Dorsolateral prefrontal cortex (tissue), 122 donors: ENCODE measurements at places on chromosomes 13 and 19.

- DNase-seq: no peak
Measured at GRCh38 chr19:1013218-1013617, 7.7 kb downstream of the TMEM259 start.

- DNase-seq: no peak
Measured at GRCh38 chr13:59963383-59963782, 200.3 kb downstream of the DIAPH3 start.

- peak; percentile 56 for DNase-seq
Measured at GRCh38 chr13:76812206-76812897, 73.9 kb downstream of the KCTD12 start.

DNA sequence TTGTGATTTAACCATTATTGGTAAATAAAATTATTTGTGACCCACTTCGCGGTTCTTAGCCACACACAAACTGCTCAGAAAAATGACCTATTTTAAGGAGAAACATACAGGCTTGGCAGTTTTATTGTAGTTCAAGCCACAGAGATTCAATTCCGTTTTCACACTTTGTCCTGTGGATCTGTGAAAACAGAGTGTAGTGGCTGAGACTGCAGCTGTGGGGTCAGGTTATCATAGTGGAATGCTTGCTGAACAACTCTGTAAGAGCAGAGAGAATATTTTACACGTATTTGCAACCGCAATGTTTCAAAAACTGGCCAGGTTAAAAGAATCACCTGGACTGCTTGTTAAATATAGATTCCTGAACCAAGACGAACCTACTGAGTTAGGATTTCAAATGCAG, 292.5 kb downstream of the GPC5 start:
- no peak for DNase-seq

DNA sequence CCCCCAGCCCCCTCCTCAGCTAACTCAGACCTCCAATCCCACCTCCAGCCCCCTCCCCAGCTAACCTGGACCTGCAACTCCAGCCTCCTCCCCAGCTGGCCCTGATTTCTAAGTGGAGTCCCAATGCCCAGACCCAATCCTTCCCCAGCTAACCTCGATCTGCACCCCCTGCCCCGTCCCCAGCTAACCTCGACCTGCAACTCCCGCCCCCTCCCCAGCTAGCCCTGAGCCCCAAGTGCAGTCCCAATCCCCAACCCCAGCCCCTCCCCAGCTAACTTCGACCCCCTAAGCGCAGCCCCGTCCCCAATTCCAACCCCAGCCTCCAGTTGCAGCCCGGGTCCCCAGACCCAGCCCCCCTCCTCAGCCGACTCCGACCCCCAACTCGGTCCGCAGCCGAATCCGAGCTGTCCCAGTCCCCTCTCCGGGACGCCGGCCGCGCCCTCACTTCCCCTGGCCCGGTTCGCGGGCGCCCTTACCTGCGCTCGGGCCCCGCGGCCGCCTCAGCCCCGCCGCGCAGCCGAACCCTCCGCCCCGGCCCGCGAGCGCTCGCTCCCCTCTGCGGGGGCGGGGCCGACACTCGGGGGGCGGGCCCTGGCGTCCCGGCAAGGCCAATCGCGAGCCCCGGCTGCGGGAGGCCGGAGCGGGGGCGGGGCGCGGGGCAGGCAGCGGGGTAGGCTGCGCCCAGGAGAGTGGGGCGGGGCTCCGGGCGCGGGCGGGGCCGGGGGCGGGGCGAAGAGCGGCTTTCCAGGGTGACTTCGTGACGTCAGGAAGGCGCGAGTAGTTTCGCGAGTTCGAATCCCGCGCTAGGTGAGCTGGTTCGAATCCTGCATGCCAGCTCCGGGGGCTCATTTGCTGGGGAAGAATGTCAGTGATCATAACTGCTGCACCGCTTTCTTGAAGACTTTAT, at the start of gene GNG7:
Gene GNG7 (minus strand): TSS at position 525 of the 907 bp plus-strand sequence. CDS start 182,006 bp downstream, outside the sequence.
- DNase-seq: peak; percentile 90

DNA sequence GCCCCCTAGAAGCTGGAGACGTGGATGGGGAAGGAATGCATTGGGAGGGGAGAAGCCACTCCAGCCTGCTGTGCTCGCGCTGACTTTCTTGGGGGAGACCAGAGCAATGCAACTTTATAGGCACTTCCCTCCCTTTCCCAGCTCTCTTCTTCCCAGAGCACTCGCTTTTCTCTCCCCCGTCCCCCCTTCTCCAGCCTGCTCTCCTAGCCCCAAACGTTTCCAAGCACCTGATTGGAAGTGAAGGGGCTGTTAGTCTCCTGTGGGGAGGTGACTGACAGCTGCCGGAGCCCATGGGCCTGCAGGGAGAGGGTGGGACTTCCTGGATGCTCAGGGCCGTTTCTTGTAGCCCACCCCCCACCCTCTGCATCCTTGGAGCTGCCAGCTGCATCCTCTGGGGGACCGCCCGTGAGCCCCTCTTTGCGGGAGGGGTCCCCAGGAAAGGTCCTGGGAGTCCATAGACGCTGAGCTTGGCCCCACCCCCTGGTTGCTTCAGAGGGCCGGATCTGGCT, 2.5 kb downstream of the HDGFL2 start:
- peak; percentile 74 for DNase-seq

DNA sequence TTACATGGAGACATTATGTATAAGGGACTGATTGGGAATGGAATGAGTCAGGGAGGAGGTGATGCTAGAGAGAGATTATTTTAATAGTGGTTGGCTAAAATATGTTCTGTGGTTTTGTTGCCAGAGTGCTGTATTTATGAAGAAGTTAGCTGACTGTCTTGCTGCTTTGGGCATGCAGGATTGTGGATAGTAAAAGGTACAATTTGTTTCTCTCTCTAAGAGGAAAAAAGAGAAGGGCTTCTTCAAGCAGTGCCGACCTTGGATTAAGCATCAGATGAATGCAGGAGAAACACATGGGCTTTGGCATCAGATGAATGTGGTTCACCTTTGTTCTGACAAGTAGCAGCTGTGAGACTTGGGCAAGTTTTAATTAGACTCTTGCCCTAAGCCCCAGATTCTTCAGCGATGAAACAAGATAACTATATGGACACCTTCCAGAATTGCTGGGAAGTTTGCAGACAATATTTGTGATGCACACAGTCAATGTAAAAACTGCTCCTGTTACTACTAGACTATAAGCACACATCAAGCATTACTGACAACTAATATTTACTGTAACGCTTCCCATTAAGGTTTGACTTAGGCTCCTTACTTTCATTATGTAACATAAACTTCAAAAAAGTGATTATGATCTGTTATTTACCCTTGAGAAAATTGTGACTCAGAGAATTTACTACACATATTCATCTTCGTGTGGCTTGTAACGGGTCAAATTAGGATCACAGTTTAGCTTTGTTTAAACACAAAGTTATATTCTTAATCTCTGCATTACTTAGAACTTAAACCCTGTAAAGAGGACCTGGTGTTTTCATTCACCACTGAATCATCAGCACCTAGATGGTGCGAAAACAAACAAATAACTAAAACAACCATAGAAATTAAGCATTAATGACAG, 824.0 kb downstream of the PCDH9 start:
- DNase-seq: no peak

DNA sequence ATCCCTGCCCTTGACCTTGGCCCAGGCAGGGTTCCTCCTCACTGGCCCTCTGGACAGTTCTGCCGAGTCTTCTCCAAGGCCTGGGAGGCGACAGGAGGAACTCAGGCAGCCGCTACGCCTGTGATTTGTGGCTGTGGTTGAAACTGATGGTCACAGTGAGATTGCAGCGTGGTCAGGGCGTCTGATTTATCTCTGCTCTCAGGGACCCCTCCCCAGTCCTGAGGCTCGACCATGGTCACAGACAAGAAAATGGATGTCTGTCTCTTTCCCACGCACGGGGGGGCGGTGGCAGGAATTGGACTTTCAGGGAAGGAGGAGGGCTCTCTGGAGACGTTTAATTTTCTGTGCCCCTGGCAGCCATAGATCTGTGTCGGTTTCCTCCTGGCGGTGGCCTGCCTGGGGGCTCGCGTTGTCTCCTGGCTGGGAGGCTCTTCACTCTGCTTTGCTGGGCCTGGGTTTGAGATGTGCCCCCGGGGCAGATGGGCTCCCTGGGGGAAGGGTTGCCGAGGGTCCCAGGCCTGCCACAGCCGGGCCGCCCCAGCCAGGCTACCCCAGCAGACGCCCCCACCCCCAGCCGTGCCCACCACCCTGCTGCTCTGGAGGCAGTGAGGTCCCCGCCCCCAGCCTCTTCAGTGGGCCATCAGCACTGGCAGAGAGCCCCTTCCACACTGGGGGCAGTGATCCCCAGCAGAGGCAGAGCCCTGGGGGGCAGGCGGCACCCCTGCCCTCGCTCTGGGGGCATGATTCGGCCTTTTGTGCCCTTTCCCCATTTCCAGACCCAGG, 167.4 kb downstream of the KDM4B start:
- DNase-seq: no peak

- peak; percentile 18 for DNase-seq
Measured at GRCh38 chr19:42386974-42387707, 3.0 kb downstream of the CNFN start.
